T-cell (primary cell): ENCODE measurements at places on chromosomes 7 and 10.

GRCh38 chr10:2700626-2701305 is 366.6 kb upstream of the PFKP start:
- no peak for DNase-seq

GRCh38 chr7:137987968-137988367 is 13.9 kb downstream of the CREB3L2 start:
- no peak for DNase-seq

GRCh38 chr10:52755297-52756062 is 17.1 kb downstream of the MBL2 start:
- DNase-seq: no peak

- no peak for DNase-seq
These were observed 144.9 kb downstream of the HGF start for GRCh38 chr7:81624650-81625631.

DNA sequence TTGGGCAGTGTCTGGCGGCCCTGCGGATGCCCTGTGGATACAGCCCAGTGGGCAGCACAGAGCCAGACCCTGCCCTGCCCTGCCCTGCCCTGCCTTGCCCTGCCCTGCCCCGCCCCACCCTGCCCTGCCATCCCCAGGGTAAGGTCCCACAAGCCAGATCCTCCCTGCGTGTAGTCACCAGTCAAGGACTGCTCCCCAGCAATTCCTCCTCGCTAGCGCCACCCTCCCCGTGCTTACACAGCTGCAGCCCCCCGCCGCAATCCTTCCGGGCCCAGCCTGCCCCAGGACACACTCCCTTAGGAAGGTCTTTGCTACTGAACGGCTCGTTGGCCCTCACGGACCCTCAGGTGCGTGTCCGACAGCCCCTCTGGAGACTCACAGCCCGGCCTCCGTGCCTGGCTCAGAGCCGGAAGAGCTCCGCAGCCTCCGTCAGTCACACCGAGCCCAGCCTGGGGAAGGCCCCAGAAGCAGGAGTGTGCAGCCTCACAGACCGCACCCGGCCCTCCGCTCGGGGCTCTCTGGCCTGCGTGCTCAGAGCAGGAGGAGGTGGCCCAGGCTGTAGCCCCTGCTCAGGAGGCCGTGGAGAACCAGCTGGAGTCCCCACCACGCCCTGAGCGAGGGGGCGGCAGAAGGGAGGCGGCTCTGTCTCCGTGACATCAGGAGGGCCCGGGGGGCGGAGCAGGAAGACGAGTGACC is 68.3 kb downstream of the PWWP2B start:
- no peak for DNase-seq

DNA sequence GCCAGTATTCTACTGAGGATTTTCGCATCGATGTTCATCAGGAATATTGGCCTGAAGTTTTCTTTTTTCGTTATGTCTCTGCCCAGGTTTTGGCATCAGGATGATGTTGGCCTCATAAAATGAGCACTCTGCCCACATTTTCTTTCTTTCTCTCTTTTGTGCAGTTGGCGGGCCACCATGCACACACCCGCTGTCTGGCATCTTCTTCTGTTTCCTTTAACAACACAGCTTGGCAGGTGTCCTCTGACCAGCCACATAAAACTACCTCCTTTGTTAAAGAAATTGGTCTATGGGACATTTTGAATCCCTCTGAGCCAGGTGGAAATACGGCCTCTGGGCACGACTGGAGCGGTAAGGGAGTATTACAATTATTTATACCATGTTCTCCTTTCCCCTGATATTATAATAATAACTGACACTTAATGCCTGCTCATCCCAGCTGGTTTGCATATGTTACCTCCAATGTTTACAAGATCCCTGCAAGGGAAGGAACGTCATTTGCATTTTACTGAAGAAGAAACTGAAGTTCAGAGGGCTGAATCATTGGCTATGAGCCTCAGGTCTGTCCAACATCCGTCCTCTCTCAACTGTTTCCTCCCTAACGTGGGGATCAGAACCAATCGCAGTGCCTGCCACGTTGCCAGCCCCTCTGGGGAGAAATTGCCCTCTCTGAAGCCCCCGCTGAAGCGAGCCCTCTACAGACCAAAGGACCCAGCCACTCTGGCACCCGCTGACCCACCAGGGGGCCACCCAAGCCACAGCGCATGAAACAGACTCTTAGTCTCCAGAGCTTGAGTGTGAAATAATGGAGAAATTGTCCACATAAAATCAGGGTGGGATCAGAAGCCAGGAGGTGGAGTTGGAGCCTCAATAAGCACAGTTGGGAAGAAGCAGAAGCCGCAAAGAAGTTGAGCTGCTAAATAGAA is 125.0 kb upstream of the FOXK1 start:
- DNase-seq: no peak

GRCh38 chr7:134690016-134690415 is 43.4 kb downstream of the BPGM start:
- DNase-seq: no peak

GRCh38 chr7:43141091-43141490 is 28.6 kb downstream of the HECW1 start:
- DNase-seq: no peak

DNA sequence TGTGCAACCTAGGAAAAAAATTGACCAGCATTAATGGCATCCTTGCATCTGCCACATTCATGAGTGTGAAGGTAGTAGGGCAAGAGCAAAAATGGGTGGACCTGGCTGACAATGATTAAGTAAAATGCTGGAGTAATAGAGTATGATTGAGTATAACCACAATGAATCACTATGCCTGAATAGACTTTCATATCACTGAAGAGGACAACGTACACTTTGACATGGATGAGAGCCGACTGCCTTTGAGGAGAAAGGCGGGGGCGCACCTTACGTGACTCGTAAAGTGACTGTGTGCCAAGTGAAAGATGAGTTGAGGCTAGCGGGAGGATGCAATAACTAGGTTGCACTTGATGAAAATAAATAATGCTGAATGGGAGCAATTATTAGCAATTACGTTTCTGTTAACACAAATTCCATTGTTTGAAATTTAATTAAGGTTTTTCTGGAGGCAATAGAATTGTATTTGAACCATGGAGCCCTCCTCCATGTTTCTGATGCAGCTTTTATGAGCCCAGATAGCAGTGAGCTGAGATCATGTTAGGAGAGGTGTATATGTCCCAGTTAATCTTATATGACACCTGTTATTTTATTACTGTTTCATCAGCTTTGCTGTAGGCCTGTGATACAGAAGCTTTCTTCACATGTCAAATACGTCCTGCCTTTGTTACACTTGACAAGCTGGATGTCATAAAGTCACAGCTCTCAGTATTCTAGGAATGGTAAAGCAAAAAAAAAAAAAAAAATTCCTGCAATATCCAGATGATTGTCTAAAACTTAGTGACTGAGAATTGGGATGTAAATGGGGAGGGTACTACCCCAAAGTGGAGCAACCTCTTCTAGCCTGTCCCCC is 596.5 kb downstream of the NXPH1 start:
- no peak for DNase-seq

DNA sequence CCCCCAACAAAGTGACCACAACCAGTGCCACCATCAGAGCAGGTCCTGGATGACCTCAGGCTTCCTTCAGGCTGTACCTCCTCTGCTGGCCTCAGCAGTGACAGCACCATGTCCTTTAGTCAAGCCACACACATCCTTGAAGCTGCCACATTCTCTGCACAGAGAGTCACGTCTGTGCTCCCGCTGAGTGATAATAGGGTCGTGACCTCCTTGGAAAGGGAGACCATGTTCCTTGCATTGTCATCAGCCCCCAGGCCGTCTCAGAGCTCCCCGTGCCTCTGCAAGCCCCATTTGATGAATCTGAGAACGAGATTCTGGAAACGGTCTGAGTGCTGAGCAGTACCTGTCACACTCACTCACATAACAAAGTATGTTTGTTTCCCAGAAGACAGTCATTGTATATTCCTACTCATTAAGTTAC is 106.5 kb upstream of the PRR15 start:
- no peak for DNase-seq
